ENCODE measurements at places on chromosomes 16 and 17.

GRCh38 chr16:22293137-22294106 lies 3.8 kb upstream of the POLR3E start:
- DNase-seq, result no peak

DNA sequence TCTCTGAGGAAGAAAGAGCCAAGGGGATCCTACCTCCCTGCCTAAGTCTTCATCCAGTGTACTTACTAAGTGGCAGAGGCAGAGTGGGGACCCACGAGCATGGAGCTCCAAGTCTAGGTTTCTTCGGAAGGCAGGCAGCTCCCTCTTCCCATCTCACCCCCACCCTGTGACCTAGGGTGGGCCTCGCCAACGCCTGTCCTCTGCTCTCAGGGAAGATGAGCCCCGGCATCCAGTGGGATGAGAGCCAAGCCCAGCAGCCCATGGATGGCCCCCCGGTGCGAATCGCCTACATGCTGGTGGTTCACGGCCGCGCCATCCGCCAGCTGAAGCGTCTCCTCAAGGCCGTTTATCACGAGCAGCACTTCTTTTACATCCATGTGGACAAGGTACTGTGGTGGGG lies 8.3 kb downstream of the XYLT2 start:
- DNase-seq, result no peak

GRCh38 chr16:84294117-84294516 lies 561 bp upstream of the WFDC1 start:
- DNase-seq, result no peak

DNA sequence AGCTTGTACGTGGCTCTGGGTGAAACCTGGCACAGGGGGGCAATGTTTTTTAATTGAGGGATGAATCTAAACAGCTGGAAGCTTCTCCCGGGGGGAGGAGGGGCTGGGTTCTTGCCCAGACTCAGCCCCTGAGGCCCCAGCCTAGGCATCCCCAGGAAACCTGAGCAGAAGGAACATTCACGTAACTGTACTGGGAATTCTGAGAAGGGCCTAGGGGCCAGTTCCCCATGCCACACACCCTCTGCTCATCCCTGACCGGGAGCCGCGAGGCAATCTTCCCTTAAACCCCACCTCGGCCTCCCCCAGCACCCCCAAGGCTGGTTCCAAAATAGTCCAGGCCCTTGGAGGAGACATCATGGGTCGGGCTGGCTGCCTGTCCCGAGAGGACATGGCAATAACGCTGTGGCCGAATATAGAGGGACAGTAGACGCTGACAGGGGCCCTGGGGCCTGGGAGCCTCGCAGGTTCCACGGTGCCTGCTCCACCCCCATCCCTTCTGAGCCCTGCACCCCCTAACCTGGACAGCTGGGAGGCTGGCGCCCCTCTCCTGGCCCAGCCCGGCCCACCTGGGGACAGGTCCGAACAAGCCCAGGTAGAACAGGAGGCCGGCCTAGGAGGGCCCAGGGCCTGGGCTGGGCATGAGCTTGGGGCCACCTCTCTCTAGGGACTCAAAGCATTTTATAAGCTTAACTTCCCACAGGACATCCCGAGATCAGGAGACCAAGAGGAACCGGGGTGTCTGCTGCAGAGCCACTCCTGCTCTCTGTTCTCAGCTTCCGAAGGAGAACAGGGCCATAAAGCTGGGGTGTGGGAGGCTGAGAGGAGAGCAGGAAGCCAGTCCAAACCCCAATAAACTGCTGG lies 83.2 kb upstream of the TOB1 start:
- no peak for DNase-seq

- no peak for DNase-seq
Observed at GRCh38 chr16:77014441-77014840, 176.5 kb upstream of the MON1B start.

GRCh38 chr16:50351116-50351515 lies 17.7 kb downstream of the BRD7 start:
- no peak for DNase-seq

GRCh38 chr16:67537270-67537635 lies 8.6 kb downstream of the RIPOR1 start:
- DNase-seq, result no peak

DNA sequence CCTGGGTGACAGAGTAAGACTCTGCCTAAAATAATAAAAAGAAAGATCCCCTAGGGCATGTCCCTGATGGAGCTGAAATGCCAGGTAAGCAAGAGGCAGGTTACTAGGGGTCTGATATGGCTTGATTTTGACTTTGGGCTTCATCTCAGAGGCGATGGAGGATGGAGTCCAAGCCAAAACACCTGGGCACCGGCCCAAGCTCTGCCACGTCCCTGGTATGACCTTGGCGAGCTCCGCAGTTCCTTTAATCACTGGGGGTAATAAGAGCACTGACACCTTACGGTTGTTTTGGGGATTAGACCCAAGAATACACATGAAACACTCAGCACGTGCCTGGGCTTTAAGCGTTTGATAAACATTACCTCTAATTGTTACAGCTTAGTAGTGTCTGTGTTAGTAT lies 350.8 kb upstream of the HSBP1 start:
- no peak for DNase-seq

DNA sequence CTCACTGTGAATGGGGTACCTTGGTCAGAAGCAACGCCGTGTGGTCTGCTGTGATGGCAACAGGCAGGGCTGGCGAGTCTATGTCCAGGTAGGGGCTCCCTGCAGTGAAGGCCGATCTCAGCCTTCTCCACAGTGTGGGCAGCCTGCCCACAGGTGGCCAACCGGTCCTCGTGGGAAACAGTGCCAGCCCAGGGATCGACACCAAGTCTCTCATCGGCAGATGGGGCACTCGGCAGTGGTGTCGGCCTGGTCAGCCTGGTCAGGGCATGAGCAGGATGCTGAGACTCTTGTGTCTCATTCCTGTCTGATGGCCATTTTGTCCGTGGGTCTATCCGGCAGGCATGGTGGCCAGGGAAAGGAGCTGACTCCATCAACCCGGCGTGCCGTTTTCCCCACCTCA lies 92.2 kb downstream of the TNFRSF13B start:
- DNase-seq, result no peak

DNA sequence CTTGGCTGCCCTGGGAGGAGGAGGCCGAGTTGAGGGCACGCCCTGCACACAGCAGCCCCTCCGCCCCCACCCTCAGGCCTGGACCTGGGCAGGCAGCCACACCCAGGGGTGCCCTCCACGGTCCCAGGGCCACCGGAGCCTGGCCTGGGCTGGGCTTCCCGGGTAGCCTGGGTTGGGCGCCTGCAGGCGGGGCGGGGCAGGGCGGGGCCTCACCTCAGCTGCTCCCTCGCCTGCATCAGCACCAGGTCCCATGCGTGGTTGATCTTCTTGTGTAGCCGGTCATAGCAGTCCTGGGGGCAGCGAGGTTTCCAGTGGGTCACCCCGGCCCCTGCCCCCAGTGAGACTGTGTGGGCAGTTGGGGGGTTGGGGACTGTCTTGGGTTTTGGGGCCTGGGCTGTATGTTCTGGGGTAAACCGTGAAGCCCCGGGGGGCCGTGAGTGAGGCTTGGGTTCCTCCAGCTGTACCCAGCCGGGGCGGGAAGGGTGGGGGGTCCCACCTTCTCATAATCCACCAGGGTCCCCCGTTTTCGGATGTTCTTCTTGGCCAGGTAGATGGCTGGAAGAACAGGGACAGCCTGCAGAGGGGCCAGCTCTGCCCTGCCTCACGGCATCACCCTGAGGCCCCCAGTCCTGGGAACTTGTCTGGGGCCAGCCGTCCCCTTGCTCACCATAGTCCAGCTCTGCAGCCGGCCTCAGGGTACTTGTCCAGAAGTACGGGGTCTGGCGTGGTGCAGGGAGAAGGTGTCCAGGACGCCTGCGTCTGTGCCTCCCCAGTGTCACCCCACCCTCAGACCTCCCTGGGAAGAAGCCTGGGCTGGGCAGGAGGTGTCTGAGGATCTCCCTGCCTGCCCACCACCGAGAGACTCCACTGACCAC lies 2.0 kb downstream of the RGS11 start:
- DNase-seq, result no peak

- no peak for DNase-seq
Observed at GRCh38 chr16:84514295-84514873, 9.9 kb upstream of the MEAK7 start.

DNA sequence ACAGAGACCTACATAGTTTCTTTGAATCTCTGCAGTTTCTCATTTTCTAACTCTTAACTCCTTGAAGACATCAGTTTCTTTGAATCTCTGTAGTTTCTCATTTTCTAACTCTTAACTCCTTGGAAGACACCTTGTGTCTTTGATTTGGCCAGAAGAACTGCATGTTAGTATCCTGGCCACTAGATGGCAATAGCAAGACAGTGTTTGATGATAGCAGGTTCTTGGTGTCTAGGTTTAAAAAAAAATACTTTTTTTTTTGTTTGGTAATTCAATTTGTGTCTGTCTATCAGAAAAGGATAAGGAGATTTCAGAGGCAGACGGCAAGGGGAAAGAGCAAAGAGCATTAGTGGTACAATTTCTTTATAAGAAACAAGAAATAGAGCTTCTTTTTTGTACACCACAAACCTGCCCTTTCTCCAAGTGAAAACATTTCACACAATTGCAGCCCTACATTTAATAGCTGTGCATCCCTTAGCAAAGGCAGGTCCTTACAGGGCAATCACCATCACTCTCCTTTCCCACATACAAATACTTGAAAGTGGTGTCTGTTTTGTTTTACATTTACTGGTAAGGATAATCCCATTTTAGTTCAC lies 1324.9 kb upstream of the CDH8 start:
- no peak for DNase-seq

- no peak for DNase-seq
Observed at GRCh38 chr17:70654706-70655105, 485.4 kb downstream of the KCNJ2 start.

DNA sequence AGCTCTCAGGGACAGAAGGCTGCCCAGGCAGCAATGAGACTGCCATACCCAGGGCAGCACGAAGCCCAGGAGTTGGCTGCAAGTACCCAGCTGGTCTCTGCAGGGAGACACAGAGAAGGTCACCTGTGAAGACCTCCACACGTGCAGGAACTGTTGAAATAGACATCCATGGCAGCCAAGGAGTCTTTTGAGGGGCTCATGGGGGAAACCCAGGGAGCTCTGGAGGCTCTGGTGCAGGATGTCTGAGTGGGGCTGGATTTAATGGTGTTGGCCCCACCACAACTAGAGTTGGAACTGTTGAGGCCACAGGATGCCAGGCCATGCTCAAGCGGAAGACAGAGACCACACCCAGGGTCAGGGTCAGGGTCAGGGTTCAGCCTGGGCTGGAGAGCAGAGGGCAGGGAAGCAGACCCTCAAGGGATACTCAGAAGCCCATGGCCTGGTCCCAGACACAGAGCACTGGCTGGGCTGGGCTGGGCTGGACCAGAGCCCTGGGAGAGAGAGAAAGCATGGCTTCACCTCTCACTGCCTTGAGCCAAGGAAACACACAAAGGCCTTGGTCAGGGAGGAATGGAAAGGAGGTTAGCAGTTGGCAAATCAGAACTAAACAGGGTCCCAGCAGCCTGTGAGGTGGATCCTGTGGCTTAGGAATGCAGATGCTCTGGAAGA lies 21.4 kb downstream of the PITPNM3 start:
- no peak for DNase-seq

DNA sequence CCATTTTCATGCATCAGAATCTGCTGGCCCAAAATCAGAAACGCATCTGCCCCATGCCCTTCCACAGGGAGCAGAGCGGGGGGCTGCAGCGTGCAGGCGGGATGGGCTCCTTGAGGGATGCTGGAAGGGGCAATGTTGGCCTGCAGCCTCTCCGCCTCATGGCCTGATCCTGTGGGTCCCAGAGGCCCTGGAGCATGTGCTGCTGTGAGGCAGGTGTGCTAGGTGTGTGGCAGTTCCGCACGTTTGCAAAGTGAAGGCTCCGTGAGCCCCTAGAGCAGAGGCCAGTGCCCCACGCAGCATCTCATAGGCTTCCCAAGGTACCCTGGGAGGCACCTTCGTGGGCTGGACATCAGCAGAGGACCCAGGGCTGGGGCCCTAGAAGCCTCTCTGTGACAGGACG lies 36.4 kb upstream of the CDH15 start:
- no peak for DNase-seq

GRCh38 chr17:71530248-71530647 lies 590.6 kb upstream of the SOX9 start:
- DNase-seq, result no peak

DNA sequence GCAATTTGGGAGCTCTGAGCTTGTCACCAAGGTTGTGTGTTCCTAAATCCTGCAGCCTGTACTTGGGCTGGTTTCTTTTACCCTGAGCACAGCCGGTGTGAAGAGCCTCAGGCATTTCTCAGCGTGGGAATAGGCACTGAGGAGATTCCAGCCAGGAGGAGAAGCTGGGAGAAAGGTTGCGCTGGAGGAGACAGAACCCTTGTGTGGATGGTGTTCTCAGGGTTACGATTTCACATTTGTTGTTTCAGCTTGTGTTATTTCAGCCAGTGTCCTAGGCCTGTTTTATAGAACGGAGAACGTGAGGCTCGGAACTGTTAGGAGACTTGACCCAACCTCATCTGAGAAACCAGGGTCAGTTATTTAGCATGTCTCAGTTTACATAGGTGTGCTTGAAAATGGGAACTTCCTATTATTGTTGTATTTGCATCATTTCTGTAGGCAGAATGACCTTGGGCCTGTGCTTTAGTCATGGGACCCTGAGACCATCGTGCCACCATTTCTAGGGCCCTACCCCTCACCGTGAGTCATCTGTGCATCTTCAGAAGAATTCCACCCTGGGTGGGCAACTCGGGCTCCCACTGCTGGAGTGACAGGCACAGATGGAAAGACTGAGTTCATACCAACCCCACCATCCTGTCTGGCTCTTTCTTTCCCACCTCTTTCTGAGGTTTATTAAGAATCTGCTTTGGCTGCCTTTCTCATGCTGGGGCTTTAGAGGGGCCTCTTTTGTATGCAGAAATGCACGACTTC lies 134.9 kb downstream of the MSI2 start:
- no peak for DNase-seq

DNA sequence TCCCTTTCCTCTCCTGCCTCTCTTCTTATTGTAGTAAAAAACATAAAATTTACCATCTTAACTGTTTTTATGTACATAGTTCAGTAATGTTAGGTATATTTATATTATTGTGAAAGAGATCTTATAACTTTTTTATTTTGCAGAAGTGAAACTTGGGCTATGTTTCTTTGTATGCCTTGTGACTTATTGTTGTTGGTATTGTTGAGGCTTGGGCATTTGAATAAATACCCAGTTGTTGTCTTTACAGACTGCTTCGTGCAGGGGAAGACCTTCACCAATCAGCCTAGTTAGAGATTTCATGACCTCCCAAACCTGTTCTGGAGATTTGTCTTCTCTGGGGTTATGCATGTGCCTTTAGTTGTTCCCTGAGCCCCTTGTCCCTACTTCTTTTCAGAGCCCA lies 31.9 kb downstream of the REXO5 start:
- DNase-seq, result no peak
